Activated T-cell treated with anti-CD3 and anti-CD28 coated beads, Interleukin-2, amount 50 U/mL, for 4 hours (primary cell): ENCODE measurements at places on chromosomes 5 and 9. TPM values are rescaled to one million over a fixed set of nuclear protein-coding genes. Genes with fewer than 3 reads are reported as not detected.

The CD14 gene
- total RNA-seq, result 0.50 TPM

The OR2V2 gene
- not detected for total RNA-seq

The SPAG8 gene
- 0.27 TPM for total RNA-seq

GRCh38 chr9:76629205-76629990, 134.8 kb upstream of the PCA3 start:
- DNase-seq, result no peak

DNA sequence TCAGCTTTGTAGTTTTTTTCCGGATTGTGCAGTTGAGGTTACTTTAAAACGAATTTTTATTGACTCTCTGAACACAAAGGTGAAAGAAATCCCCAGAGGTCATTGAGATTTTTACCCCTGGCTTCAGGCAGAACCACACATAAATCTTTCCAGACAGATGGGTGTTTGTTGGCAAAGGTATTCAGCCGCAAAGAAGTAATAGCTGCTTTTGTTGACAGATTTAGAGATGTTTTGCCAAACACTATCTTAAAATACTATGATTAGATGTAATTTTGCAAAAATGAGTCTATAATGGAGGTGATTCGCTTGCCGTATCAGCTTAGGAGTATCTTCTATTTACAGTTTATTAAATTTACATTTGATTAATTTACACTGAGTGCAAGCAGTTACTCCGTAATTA, 418.3 kb upstream of the CLINT1 start:
- no peak for DNase-seq

DNA sequence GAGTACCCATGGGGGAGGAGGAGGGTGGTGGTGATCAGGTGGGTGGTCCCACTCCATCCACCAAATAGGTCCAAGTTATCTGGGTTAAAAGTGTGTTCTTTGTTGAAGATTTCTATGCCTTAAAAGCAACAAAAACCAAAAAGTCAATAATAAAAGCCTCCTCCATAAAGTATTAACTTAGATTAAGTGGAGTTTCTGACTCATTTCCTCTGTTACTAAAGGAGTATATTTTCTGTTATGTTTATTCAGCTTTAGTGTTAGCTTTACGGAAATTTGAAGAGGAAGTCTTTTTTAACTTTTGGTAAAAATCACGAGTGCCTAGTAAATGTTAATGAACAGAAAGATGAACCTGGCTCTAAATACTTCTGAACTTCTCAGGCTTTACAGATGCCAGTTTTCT, 17.8 kb downstream of the FBXO38 start:
- no peak for DNase-seq

- DNase-seq, result no peak
Measured at GRCh38 chr9:86766912-86767311, 180.4 kb downstream of the GAS1 start.

GRCh38 chr9:92151691-92152393, 36.6 kb upstream of the SPTLC1 start:
- DNase-seq, result no peak
